ENCODE measurements at places on chromosomes 6 and 20. TPM values are rescaled to one million over a fixed set of nuclear protein-coding genes. Genes with fewer than 3 reads are reported as not detected.

- no peak for DNase-seq
Measured at GRCh38 chr6:36075656-36076055, 48.0 kb downstream of the MAPK14 start.

DNA sequence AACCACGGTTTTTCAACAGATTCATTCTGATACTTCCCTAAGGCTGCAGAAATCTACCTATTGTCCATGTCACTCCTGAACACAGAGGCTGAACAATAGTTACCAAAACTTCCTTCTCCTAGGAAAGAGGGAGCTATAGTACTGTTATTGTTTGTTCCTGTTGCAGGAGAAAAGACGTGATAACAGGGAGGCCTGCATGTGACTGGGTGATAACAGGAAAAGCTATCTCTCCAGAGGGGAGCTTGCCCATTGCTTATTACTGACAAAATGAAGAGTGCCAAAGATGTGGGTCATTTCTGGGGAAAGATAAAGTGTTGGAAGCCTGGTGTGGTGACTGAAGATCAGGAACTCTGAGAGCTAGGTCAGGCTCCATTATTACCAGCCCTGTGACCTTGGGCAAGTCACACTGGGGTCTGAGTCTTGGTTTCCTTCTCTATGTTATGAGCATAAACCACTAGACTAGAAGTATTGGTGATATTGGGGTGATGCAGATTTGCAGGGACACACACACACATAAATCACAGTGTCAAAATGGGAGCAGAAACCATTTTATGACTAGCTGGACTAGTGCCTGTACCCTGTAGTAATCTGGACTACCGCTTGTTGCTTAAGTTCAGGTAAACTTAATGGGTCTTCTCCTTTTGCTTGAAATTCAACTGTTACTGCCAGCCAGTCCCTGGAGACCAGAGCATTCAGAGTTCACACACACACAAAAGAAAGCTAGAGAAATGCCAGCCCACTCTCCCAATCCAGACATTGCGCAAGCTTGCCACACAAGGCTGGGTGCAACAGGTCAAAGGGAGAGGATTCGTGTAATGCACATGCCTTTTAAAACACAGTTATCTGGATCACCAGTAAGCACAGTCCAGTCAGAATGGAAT, 136.0 kb upstream of the CNR1 start:
- no peak for DNase-seq

GRCh38 chr20:57008217-57008616, 258.2 kb downstream of the BMP7 start:
- no peak for DNase-seq

DNA sequence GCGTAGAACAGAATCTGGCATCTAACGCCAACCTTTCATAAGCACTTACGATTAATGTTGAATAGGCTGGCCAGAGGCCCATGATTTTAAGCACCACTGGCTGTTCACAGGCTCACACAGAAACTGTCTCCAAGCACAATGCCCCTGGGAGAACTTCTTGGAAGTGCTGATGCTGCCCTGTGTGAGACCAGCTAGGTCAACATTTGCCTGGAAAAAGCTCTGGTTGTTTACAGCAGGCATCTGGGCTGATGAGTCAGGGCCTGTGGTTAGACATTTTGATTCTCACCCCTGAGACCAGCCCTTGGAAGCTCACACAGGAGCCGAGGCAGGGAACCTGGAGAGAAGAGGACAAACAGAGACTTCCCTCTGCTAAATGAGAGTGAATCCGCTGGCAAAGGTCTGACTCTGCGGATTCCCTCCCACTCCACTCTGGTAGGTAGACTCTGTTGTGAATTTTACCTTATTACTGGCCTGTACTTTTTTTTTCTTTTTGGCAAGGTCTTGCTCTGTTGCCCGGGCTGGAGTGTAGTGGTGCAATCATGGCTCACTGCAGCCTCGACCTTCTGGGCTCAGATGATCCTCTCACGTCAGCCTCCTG, 6.8 kb upstream of the SULF2 start:
- DNase-seq = peak; percentile 79

- DNase-seq = no peak
Measured at GRCh38 chr6:37406726-37407341, 26.2 kb upstream of the CMTR1 start.

GRCh38 chr6:65295812-65296211, 411.2 kb downstream of the EYS start:
- DNase-seq = no peak

- no peak for DNase-seq
Measured at GRCh38 chr6:17099401-17100059, 2.3 kb upstream of the STMND1 start.

GRCh38 chr6:32920715-32921114, 20.1 kb downstream of the HLA-DMB start:
- DNase-seq = no peak

GRCh38 chr6:125587666-125588632, 161.5 kb upstream of the HEY2 start:
- DNase-seq = no peak

- no peak for DNase-seq
Measured at GRCh38 chr6:74115674-74116073, 419.7 kb downstream of the CD109 start.

DNA sequence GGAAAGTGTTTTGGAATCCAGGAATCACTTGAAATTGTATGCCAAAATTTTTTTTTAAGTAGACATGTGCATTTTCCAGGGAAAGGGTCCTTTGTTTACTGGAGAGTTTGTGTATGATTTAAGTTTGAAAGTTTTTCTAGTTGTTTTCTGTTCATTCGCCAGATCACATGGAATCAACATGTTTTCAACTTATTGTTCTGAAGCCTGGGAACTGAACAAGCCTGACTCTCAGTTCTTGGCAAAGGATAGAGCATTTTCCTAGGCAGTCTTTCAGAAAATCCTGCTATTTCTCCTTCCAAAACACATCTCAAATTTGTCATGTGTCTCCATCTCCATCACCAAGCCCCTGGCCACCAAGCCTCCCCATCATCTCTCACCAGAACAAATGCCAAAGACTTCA, 374.8 kb downstream of the MAFB start:
- no peak for DNase-seq

GRCh38 chr6:144580771-144581170, 295.6 kb downstream of the UTRN start:
- DNase-seq = no peak

- no peak for DNase-seq
Measured at GRCh38 chr6:121771937-121772720, 336.7 kb downstream of the GJA1 start.

DNA sequence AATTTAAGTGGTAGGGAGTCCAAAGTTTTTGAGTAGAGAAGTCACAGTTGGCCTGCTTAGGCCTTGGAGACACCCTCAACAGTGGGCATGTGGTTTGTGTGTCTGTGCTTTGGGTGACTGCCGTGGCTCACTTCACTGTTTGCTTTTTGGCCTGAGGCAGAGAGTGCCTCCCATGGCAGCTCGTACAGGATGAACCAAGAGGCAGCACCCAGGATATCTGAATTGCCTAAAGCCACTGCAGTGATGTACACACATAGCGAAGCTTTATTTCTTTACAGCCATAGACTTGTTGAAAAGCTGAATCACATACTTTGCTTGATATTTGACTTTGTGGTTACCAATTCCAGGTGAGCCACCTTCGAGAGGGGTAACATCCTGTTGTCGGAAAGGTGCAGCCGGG, 21.6 kb downstream of the RREB1 start:
- DNase-seq = no peak

DNA sequence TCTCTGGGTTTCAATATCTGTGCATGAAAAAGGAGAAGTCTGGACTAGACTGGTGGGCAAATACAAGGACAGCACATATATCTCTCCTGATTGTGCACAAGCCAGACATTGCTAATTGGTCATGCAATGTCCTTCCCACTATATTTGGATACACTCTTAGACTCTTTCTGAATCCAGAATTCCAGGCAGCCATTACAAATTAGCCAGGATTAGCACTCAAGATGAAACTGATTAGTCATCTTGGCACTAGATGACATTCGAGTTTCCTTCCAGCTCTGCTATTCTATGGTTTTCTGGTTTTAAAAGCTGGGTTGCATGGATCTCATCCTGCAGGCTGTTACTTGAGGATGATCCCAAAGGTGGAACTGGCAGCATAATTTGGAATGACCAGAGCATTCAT, 73.2 kb downstream of the SCP2D1 start:
- no peak for DNase-seq

GRCh38 chr20:39019805-39020325, 57.7 kb downstream of the DHX35 start:
- DNase-seq = no peak

DNA sequence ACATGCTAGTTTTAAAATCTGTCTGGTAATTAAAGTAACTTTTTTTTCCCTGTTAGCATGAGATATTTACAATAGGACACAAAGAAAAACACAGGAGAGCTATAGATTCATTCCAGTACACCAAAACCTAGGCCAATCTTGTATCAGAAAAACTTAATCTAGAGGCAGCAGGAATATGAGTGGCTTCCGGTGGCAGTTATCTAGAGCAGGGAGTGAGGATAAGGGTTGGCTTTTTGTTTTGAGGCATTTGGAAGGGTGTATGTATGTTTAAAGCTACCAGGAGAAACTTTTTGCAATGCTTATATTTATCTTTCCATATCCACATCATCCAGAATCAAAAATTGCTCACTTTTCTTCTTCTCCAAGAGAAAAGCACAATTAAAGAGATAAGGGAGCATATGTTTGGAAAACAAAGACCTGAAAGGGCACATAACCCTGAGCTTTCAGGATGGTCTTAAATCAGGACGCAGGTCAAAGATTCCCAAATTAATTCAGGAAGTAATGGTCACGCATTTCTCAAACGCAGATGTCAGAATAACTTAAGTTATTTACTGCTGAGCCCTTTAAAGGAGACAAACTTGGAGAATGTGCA, 13.1 kb downstream of the TFAP2A start:
- no peak for DNase-seq

GRCh38 chr6:128425856-128426255, 94.5 kb downstream of the PTPRK start:
- DNase-seq = no peak

DNA sequence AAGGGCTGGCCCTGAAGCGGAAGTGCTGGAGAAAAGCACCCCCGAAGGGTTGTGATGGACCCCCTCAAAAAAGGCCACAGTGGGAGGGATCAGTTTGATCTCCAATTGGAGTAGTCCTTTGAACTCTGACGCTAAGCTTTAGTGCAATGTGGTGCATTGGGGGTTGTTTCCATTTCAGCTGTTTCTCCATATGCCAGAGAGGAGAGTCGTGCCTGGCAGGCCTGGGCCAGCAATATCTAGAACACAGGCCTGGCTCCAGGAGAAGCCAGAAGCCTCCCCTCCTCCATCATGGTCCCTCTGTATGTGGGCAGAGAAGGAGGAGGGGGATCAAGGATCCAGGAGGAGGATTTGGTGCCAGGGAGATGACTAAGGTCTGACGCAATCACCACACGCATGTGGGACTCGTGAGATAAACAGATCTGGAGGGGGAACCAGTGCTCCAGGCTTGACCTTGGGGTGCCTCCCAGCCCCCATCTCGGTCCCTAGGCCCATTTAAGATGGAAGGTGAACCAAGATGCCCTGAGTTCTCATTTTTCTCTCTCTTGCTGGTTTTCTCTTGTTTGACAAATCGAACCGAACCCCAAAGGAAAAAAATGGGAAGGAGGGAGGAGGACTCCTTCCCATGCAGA, 517.4 kb upstream of the JARID2 start:
- peak; percentile 68 for DNase-seq

- DNase-seq = peak; percentile 74
Measured at GRCh38 chr6:82364087-82365015, 734 bp downstream of the TPBG start.

DNA sequence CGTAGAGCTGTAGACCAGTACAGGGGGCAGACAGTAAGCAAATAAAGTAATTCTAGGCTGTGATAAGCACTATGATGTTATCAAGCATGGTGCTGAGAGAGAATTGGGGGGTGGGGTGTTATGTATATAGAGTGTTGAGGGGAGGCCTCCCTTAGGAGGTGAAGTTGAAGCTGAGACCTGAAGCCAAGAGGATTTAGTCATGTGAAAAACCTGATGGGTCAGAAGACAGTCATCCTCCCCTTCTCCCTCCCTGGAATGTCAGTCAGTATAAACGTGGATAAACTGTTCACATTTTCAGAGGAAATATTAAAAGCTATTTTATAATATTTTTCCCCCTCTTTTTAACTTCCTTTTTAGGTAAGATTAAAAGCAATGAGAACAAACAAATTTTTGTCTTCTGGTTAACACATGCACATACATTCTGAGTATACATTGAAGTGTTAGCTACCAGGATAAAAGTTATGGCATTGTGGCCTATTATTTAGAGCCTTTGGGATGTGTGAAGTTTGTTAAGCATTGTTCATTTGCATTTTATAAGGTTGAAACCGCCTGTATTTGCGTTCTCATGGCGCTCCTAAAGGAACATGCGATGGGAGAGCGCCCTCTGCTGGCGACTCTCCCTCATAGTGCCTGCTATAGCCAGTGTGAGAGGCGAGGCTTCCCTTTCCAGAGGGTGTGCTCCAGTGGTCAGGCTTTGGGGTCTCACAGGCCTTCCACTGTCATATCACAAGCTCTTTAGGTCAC, 35.4 kb upstream of the MAPK13 start:
- peak; percentile 91 for DNase-seq

DNA sequence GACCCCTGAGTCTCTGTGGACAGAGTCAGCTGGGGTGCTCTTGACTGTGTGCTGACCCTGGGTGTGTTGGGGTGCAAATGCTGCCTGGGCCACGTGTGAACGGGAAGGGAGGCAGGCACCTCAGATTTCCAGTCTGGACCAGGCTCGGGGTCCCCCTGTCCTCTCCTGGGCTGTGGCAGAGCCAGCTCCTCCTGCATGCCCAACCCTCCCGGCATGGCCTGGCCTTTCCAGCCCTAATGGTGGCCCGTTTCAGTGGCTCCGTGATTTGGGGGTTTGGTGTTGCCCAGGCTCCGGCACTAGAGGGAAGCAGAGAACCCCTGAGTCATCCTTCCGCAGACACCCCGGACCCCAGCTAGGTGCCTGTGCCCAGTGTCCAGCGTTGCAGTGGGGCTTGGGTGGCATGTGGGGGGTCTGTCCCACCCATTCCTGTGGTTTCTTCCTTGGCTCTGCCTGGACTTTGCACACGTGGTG, 9.1 kb downstream of the RBM38 start:
- peak; percentile 40 for DNase-seq

- DNase-seq = peak; percentile 17
Measured at GRCh38 chr6:31940256-31940664, 5.6 kb upstream of the CFB start.

DNA sequence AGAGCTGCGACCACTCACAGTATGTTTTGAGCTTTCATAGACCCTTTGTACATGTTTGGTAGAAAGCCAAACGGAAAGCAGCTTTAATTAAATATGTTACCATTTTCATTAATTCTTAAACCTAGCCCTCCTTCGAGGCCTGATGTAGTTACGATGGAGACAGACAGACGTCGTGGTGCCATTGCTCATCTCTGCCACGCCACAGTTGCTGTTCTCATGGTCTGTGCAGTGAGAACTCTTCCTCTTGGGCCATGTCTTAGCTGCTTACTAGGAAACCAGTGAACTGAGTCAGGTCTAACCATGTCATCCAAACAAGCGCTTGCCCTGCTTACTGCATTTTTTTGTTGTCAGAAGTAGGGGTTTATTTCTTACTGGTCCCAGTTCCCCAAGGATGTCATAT, 62.8 kb downstream of the SNX9 start:
- DNase-seq = no peak

Gene C6orf58
- total RNA-seq = not detected

Gene MLIP
- 407 TPM for total RNA-seq

Gene ERGIC3
- 94.8 TPM for total RNA-seq

Gene SLC17A3
- total RNA-seq = not detected

Gene ARMC12
- not detected for total RNA-seq

Gene OR2J3
- total RNA-seq = not detected
